ENCODE measurements at places on chromosomes 12 and 14.

- DNase-seq, result no peak
These were observed 795.3 kb downstream of the VRK1 start for GRCh38 chr14:97592341-97592980.

DNA sequence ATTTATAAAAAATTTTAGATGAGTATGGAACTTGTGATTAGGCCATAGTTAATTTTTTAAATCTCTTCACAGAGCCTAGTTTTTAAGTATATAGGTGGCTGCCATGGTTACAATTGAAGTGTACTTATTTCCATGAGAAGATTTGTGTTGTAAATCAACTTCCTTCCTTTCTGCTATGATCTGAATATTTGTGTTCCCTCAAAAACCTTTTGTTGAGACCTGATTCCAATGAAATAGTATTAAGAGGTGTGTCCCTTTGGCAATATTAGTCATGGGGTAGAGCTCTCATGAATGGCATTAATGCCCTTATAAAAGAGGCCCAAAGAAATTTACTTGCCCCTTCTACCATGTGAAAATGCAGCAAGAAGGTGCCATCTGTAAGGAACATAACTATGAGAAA lies 28.8 kb downstream of the ETNK1 start:
- no peak for DNase-seq

DNA sequence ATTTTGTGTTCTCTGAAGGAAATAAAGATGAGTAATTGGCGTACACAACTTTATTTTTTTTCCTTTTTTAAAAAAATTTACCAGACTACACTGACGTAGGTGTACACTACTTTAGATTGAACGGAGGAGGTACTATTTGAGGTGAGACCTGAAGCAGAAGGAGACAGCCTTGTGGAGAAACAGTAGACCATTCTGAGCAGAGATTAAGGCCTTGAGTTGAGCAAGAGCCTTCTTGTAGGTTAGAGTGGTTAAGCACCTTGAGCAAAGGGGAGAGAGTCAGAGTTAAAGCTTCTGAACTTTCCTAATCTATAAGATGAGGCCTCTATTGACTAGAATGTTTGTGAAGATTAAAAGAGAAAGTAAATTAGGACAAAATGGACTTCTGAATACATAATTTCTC lies 2.5 kb downstream of the LEMD3 start:
- DNase-seq, result no peak

GRCh38 chr12:76329159-76329558 lies 19.1 kb downstream of the BBS10 start:
- DNase-seq, result no peak

GRCh38 chr12:29519585-29520182 lies 22.2 kb upstream of the OVCH1 start:
- no peak for DNase-seq

GRCh38 chr12:3715999-3716398 lies 36.9 kb downstream of the CRACR2A start:
- DNase-seq, result no peak

DNA sequence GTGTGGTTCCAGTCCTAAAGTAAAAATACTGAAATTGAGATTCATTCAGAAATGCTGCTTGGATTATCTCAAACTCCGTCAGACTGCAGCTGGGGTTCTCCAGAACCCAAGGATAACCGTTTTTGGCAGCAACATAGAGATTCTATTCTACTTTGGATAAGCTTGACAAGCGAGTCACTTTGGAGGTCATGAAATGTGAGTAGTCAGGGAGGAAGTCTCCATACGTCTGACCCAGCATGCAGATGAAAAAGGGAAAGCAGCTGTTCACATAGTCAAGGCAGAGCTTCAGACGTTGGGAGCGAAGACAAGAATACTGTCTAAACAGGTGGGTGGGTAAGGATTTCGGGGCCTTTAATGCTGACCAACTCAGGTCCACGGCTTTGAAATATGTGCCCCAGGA lies 14.9 kb upstream of the HSP90B1 start:
- no peak for DNase-seq

- no peak for DNase-seq
These were observed 863.2 kb downstream of the LRFN5 start for GRCh38 chr14:42469637-42470426.

Data from activated B cell treated with CpG ODN at 0.5 μM for 24 hours (primary cell).